ENCODE measurements at places on chromosomes 5 and 9. TPM values are rescaled to one million over a fixed set of nuclear protein-coding genes. Genes with fewer than 3 reads are reported as not detected.
A peak's percentile ranks its signal among the peaks of the same experiment; 100 is the strongest.

The IL9 gene
- not detected for total RNA-seq

The PKD2L2 gene
- total RNA-seq, result not detected

The FGD3 gene
- total RNA-seq, result 57.7 TPM

GRCh38 chr5:180399401-180400215 is 46.5 kb upstream of the GFPT2 start:
- no peak for DNase-seq

GRCh38 chr9:127776924-127777289 is 1.6 kb downstream of the SH2D3C start:
- DNase-seq, result peak; percentile 55

GRCh38 chr5:55547781-55548180 is 13.0 kb upstream of the PLPP1 start:
- no peak for DNase-seq
